Activated CD4-positive, alpha-beta memory T cell treated with anti-CD3 and anti-CD28 coated beads for 36 hours (primary cell): ENCODE measurements at places on chromosomes 3 and 15. TPM values are rescaled to one million over a fixed set of nuclear protein-coding genes. Genes with fewer than 3 reads are reported as not detected.

The LDHAL6B gene
- not detected for total RNA-seq

The GADL1 gene
- not detected for total RNA-seq

GRCh38 chr3:107861904-107862303 lies 228.9 kb downstream of the CD47 start:
- DNase-seq, result no peak

DNA sequence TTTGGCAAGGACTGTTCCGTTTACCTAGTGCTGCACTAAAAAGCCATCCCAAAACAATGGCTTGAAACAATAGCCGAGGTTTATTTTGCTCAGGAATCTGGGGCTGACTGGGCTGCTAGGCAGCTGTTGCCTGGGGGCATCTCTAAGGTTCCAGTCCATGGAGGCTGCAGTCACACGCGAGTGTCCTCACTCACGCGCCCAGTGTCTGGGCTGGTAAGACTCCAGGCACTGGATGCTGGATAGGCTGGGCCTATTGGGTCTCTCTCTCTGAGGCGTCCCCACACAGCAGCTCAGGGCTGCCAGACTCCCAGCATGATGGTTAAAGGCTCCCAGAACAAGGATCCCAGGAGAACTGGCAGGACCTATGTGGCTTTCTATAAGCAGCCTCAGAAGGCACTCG lies 34.2 kb downstream of the ALS2CL start:
- DNase-seq, result no peak
